Putamen (tissue), 1 donor: ENCODE measurements at places on chromosomes 2 and 18.

- DNase-seq = no peak
Measured at GRCh38 chr2:27071990-27072830, 756 bp upstream of the OST4 start.

DNA sequence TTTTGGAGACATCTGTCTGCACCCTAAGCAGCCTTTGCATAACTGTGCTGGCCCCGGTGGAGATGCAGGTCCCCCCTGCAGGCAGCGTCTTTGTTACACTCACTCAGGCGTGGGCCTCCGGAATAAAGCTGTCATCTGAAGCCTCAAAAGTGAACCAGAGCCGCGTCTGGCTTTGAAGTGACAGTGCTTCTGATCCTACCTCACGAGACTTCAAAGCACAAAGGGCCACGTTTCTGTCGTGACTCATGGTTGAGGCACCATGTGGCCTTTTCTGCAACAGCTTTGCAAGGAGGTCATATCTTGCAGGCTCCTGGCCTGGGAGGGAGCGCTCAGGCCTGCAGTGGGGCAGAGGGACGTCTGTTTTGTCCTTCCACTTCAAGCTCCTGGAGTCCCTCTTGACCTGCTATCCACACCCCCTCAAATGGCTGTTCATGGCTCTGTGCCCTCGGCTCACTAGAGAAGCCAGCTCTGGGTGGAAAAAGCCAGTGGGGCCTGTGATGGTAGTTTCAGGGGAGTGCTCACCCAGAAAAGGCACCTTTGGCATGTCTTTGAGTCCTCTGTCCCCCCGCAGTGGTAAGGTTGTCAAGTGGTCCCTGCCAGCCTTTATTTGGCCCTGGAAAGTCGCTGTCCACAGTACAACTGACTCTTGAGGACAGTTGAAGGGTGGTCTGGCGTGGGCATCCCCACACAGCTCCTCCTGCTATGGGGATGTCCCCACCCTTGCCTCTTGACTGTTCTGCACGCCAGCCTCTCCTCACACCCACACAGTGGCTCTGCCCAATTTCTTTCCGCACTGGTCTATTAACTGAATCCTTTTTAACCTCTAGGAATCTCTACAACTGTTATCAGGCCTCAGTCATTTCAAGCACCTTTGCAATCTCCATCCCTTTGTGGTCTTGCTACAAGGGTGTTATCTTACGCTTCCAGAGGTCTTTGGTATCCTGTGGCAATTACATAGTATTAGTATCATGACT, 19.3 kb downstream of the GPR55 start:
- no peak for DNase-seq

- DNase-seq = no peak
Measured at GRCh38 chr2:101985101-101985792, 6.5 kb upstream of the IL1R2 start.

DNA sequence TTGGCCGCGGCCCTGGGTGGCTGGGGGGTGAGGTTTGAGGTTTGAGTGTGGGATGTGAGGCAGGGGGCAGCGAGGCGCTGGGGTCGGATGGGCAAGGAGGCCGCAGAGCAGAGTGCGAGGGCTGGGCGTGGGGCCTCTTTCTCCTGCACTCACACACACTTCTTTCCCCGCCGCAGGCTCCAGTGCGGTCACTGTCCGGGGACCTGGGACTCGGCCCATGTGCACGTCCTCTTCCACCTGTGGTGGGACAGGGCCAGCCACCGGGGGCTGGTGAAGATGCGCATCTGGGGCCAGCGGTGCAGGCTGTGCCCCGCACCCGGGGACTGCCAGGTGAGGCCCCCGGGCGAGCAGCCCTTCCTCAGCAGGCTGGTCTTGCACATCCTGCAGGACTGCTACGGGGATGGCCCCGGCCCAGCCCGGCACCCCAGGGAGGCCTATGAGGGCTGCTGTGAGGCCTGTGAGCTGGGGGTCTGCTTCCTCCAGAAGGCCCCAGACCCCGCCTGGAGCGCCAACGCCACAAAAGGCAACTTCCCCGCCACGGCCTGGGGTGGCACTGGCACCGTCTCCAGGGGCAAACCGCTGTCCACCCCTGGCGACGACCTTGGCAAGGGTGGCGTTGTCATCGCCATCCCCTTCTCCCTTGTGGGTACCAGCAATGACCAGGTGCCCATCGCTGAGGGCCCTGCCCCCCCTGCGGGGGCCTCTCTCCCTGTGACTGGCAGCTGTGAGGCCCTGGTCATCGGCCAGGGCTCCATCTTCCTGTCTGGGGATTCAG, 2.2 kb downstream of the RTP5 start:
- no peak for DNase-seq

DNA sequence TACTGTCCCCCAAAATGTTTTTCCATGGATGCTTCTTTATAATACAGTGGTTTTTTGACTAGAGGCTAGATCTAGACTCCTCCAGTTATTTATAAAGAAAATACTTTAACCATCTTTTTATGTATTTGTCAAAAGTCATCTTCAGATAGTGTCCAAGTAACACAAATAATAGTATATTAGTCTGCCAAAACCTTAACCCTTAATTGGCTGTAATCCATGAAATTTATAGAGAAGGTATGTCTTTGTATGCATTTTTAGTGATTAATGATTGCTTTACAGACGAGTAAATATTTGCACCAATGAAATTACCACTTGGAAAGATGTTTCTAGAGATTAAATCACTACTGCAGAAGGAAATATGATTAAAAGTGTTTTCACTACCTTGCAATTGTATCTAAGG, 451.8 kb upstream of the NRXN1 start:
- DNase-seq = no peak

DNA sequence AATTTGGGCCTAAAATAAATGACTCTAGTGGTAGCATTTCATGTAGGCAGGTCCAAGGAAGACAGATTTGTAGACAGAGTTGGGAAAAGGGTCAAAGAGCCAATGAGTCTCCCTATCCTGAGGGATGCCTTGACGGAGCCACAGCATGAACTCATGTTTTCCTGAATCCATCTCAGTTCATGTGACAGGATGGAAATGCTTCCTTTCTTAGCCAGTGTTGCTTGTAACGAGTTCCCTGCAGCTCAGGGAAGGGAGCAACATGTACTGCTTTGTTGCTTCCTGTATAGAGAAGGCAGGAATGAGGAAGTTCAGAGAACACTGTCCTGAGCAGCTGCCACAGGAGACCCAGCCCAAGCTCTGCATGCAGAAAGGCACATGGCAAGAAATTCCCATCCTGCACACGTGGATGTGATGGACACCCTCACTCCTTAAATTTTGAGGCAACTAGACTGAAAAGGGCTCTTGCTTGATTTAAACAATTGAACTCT, 27.9 kb downstream of the TMEM17 start:
- no peak for DNase-seq
